ENCODE measurements at places on chromosomes 3 and 15. TPM values are rescaled to one million over a fixed set of nuclear protein-coding genes. Genes with fewer than 3 reads are reported as not detected.

- H3K36me3 ChIP-seq = peaks cover 8% of the 10 kb centered on the region
- no peaks in the 10 kb centered on the region for H3K27me3 ChIP-seq
- no peak overlapping the region for H3K27ac ChIP-seq
- H3K4me3 ChIP-seq = no peak overlapping the region
Observed at GRCh38 chr15:67241132-67241855, 13.2 kb downstream of the AAGAB start.

- peak overlapping the region; percentile 57 for H3K27ac ChIP-seq
- no peak for DNase-seq
- H3K27me3 ChIP-seq = no peaks in the 10 kb centered on the region
- peaks cover 9% of the 10 kb centered on the region for H3K4me1 ChIP-seq
- no peaks in the 10 kb centered on the region for H3K36me3 ChIP-seq
Observed at GRCh38 chr3:39639344-39640236, 169.8 kb upstream of the MYRIP start.

DNA sequence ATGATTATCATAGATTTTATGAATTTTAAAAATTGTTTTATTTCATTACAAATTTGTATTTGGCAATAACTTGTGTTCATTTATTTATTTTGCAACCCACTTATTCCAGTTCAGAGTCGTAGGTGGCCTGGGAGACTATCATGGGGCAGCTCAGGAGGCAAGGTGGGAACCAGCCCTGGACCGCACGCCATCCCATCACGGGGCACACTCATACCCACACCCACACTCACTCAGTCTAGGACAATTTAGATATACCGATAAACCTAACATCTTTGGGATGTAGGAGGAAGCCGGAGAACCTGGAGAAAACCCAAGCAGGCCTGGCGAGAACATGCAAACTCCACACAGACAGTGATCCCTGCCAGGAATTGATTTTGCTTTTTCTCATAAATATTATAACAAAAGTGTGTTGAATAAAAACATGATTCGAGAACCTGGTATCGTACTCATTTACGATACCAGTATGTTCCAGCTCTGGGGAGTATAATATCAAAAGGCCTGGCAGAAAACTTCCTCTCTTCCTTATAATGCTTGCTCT, 205.3 kb downstream of the NFKBIZ start:
- peaks cover 3% of the 10 kb centered on the region for H3K36me3 ChIP-seq
- H3K27ac ChIP-seq = no peak overlapping the region
- no peaks in the 10 kb centered on the region for H3K27me3 ChIP-seq
- no peak for DNase-seq
- no peak overlapping the region for H3K4me3 ChIP-seq
- no peaks in the 10 kb centered on the region for H3K4me1 ChIP-seq

GRCh38 chr3:29668233-29668632, 387.4 kb downstream of the RBMS3 start:
- no peaks in the 10 kb centered on the region for H3K4me1 ChIP-seq
- no peaks in the 10 kb centered on the region for H3K27me3 ChIP-seq
- peaks cover 12% of the 10 kb centered on the region for H3K36me3 ChIP-seq
- no peak overlapping the region for H3K27ac ChIP-seq
- H3K4me3 ChIP-seq = no peak overlapping the region
- no peak for DNase-seq

GRCh38 chr3:115525731-115526130, 97.6 kb upstream of the GAP43 start:
- no peaks in the 10 kb centered on the region for H3K27me3 ChIP-seq
- peaks cover 6% of the 10 kb centered on the region for H3K36me3 ChIP-seq
- peaks cover 6% of the 10 kb centered on the region for H3K4me1 ChIP-seq
- DNase-seq = no peak
- no peak overlapping the region for H3K27ac ChIP-seq

DNA sequence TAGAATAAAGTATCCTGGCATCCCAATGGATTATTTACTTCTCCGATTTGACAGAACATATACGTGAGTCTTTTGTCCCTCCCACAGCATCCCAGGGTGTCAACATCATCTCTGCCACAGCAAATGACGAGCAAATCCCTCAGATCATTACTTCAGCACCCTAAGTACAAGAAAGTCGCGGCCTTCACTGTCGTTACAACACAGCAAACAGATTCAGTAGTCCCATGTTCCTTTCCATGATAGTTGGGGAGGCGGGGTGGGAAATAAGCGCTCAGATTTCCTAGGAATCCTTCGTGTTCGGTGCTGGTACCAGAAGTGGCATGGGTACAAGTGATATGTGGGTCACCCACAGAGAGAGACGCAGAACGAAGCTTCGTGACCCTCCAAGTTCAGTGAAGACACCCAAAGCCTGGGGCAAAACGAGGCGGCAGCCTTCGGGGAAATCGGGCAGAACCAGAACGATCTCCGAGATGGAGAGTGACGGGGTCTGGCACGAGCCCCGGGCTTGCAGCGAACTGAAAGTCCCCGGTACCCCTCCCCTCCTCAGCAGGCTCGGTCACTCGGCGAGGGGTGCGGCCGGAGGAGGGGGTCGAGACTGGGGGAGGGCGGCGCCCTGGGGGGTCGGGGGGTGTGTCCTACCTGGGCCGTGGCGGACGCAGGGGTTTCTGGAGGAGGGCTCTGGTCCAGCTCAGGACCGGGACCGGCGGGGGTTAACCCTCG, 619 bp downstream of the TTBK2 start:
- no peaks in the 10 kb centered on the region for H3K27me3 ChIP-seq
- H3K36me3 ChIP-seq = no peaks in the 10 kb centered on the region
- H3K27ac ChIP-seq = peak overlapping the region; percentile 84
- peak; percentile 89 for DNase-seq

- H3K36me3 ChIP-seq = no peaks in the 10 kb centered on the region
- H3K4me3 ChIP-seq = no peak overlapping the region
- H3K27me3 ChIP-seq = no peaks in the 10 kb centered on the region
- H3K4me1 ChIP-seq = peaks cover 16% of the 10 kb centered on the region
- H3K27ac ChIP-seq = peak overlapping the region; percentile 61
Observed at GRCh38 chr15:89672221-89673164, 6.7 kb downstream of the PLIN1 start.

DNA sequence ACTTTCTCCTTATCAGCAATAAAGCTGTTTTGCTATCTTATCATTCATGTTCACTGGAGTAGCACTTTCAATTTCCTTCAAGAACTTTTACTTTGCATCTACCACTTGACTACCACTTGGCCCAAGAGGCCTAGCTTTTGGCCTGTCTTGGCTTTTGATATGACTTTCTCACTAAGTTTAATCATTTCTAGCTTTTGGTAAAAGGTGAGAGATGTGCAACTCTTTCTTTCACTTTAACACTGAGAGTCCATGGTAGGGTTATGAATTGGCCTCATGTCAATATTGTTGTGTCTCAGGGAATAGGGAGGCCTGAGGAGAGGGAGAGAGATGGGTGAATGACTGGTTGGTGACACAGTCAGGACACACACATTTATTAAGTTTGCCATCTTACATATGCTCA, 31.0 kb upstream of the FAM3D start:
- peaks cover 4% of the 10 kb centered on the region for H3K27me3 ChIP-seq
- no peaks in the 10 kb centered on the region for H3K4me1 ChIP-seq
- H3K4me3 ChIP-seq = no peak overlapping the region

- no peak for DNase-seq
- H3K36me3 ChIP-seq = no peaks in the 10 kb centered on the region
- no peak overlapping the region for H3K4me3 ChIP-seq
- H3K27me3 ChIP-seq = peaks cover 15% of the 10 kb centered on the region
- no peak overlapping the region for H3K27ac ChIP-seq
Observed at GRCh38 chr3:166425900-166426611, 588.8 kb upstream of the BCHE start.

DNA sequence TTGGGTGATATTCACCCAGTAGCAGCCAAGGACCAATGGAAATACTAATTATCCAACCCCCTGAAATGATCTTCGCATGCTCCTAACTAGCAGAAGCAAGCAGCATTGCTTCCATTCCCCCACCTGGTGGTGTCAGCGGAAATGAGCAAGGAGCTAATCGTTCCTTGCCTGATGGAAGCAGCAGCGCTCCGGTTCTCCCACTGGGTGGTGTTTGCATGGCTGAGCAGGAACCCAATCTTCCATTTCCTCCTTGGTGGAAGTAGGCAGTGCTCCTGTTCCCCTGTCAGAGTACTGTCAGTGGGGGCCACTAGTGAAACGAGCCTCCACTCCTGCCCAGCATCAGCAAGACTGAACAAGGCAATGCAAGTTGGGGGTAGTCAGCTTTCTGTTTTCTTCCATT, 311.5 kb downstream of the CACNA2D3 start:
- H3K4me3 ChIP-seq = no peak overlapping the region
- no peak overlapping the region for H3K27ac ChIP-seq
- H3K4me1 ChIP-seq = no peaks in the 10 kb centered on the region
- DNase-seq = no peak

DNA sequence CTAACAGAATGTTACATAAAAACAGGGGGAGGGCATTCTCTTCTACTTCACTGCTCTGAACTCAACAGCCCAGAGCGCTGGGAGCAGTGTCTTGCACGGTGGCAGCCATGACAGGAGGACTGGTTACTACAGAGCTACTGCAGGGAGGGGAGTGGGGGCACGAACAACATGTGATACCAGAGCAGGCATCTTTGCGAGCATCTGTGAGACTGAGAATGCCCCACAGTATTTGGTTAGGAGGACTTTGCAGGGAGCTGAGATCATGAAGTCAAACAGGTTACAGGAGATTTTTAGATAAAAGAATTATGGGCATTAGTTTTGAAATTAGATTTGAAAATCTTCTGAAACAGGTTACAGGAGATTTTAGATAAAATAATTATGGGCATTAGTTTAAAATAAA, 58.8 kb upstream of the GOLGA8B start:
- H3K36me3 ChIP-seq = no peaks in the 10 kb centered on the region
- no peak overlapping the region for H3K27ac ChIP-seq
- H3K27me3 ChIP-seq = peaks cover 14% of the 10 kb centered on the region
- DNase-seq = no peak
- peaks cover 8% of the 10 kb centered on the region for H3K4me1 ChIP-seq

GRCh38 chr3:173257797-173258196, 116.8 kb upstream of the SPATA16 start:
- no peaks in the 10 kb centered on the region for H3K4me1 ChIP-seq
- peaks cover 11% of the 10 kb centered on the region for H3K27me3 ChIP-seq
- H3K27ac ChIP-seq = no peak overlapping the region

DNA sequence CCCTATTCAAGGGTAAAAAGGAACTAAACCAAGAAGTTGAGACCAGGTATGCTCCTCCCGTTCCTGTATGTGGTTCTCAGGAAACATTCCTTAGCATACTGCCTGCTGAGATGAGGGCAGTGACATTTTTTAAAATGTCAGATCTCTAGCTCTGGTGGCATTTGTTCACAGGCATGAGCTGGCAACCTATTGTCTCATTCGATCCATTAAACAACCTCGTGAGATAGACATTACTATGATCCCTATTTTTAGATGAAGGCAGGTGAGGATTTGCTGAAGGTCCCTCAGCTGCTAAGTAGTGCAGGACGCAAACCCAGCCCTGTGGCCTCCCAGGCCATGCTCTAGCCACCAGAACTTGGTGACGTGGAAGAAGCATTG, 74.9 kb downstream of the SIDT1 start:
- no peak overlapping the region for H3K4me3 ChIP-seq
- H3K27me3 ChIP-seq = peaks cover 7% of the 10 kb centered on the region
- no peak for DNase-seq
- no peaks in the 10 kb centered on the region for H3K4me1 ChIP-seq
- no peak overlapping the region for H3K27ac ChIP-seq

DNA sequence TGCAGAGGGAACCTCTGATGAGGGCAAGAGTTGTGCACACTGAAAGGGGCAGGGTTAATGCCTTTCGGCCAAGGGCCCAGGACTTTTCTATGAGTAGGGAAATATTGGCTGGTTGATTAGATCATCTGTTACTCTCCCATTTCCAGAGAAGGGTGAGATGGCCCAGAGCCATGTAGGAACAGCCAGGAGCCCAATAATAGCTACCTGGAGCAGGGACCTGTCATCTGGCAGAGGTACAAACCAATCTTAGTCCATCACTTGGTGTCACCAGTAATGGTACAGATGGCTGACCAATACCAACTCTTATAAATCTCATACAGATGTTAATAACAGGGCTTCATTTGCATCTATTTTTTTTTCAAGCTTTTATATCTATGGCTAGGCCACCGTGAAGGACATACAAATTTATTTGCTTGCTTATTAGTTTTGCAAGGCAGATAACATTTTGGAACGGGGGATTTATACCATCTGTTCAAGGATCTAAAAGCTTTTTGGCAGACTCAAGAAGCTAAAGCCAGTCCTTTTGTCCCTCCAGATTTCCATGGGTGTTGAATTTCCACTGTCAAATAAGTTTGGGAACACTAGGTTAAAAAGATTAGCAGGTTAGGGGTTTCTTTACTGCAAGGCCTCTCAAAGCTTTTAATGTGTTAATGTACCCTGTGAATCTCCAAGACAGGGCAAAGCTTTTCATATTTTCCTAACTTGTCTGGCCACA, 79.3 kb downstream of the TNIK start:
- no peak overlapping the region for H3K4me3 ChIP-seq
- no peak overlapping the region for H3K27ac ChIP-seq
- no peaks in the 10 kb centered on the region for H3K36me3 ChIP-seq

DNA sequence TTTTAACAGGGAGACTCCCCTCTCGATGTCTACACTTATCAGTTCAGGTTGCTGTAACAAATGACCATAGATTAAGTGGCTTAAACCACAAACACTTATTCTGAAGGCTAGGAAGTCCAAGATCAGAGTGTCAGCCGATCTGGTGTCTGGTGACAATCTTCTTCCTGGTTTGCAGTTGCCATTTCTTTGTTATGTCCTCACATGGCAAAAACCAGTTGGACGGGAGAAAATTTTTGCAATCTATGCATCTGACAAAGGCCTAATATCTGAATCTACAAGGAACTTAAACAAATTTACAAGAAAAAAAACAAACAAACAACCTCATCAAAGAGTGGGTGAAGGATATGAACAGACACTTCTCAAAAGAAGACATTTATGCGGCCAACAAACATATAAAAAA, 116.9 kb upstream of the FOXB1 start:
- no peaks in the 10 kb centered on the region for H3K4me1 ChIP-seq
- H3K27me3 ChIP-seq = peaks cover 5% of the 10 kb centered on the region
- H3K4me3 ChIP-seq = no peak overlapping the region
- no peak for DNase-seq
- H3K36me3 ChIP-seq = no peaks in the 10 kb centered on the region

- H3K4me1 ChIP-seq = peaks cover 10% of the 10 kb centered on the region
- peak overlapping the region; percentile 14 for H3K27ac ChIP-seq
- H3K4me3 ChIP-seq = no peak overlapping the region
Observed at GRCh38 chr3:94185753-94186152, 122.9 kb downstream of the NSUN3 start.

GRCh38 chr3:43207628-43208085, 78.7 kb upstream of the SNRK start:
- no peaks in the 10 kb centered on the region for H3K36me3 ChIP-seq
- peaks cover 4% of the 10 kb centered on the region for H3K27me3 ChIP-seq
- no peak for DNase-seq
- H3K4me1 ChIP-seq = peaks cover 6% of the 10 kb centered on the region

- H3K27me3 ChIP-seq = no peaks in the 10 kb centered on the region
- H3K27ac ChIP-seq = no peak overlapping the region
- no peak for DNase-seq
- no peak overlapping the region for H3K4me3 ChIP-seq
- no peaks in the 10 kb centered on the region for H3K36me3 ChIP-seq
Observed at GRCh38 chr3:171506743-171507319, 46.6 kb upstream of the TNIK start.

The ABCF3 gene
- total RNA-seq = 68.9 TPM

The EAF1 gene
- 18.4 TPM for total RNA-seq

The SNURF gene
- total RNA-seq = 19.5 TPM

The OR5AC2 gene
- total RNA-seq = not detected

The CYP8B1 gene
- not detected for total RNA-seq

The CTDSPL2 gene
- total RNA-seq = 41.7 TPM

The RLBP1 gene
- total RNA-seq = not detected

Measured in chondrocyte (in vitro differentiated cells).